ENCODE measurements at places on chromosomes 1 and 21. TPM values are rescaled to one million over a fixed set of nuclear protein-coding genes. Genes with fewer than 3 reads are reported as not detected.

DNA sequence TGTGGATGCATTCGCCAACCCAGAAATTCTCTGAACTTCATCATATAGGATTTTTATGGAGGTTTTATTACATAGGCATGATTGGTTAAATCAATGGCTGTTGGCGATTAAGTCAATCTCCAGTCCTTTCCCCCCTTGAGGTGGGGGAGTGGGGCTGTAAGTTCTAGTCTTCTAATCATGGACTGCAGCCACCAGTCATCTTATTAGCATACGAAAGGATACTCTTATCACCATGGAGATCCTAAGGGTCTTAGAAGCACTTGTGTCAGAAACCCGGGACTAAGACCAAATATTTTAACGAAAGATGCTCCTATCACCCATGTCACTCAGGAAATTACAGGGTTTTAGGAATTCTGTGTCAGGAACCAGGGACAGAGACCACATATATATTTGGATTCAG is 36.3 kb downstream of the SDCCAG8 start:
- DNase-seq = no peak
- H3K4me1 ChIP-seq = peaks cover 17% of the 10 kb centered on the region
- H3K27ac ChIP-seq = no peak overlapping the region
- peaks cover 46% of the 10 kb centered on the region for H3K36me3 ChIP-seq
- H3K27me3 ChIP-seq = no peaks in the 10 kb centered on the region

GRCh38 chr1:168081373-168082007 is 55.2 kb downstream of the GPR161 start:
- H3K4me3 ChIP-seq = no peak overlapping the region
- no peaks in the 10 kb centered on the region for H3K27me3 ChIP-seq
- peaks cover 14% of the 10 kb centered on the region for H3K4me1 ChIP-seq
- peaks cover 2% of the 10 kb centered on the region for H3K36me3 ChIP-seq

GRCh38 chr1:154940651-154941194 is 4.2 kb upstream of the PMVK start:
- H3K27me3 ChIP-seq = no peaks in the 10 kb centered on the region
- peak overlapping the region; percentile 67 for H3K27ac ChIP-seq
- peaks cover 75% of the 10 kb centered on the region for H3K4me1 ChIP-seq
- peak overlapping the region; percentile 74 for H3K4me3 ChIP-seq

DNA sequence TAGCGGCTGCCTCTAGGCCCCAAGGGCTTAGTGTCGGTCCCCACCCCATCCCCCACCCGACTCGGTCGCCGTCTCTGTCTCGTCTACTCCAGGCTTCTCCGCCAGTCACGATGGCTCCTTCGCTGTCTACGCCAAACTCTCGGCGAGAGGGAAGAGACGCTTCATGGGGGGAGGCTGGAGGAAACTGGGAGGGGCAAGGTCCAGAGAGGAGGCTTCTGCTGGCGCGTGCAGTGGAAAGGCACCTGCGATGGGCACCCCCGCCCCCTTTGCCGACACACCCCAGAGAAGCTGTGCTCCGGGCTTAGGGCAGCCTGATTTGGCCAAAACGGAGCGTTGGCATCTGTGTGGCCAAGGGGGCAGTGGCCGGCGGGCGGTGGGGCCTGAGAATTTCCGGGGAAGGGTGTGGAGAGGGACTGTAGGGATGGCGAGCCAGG is 1.2 kb upstream of the CSMD2 start:
- peaks cover 5% of the 10 kb centered on the region for H3K4me1 ChIP-seq
- DNase-seq = no peak
- no peak overlapping the region for H3K27ac ChIP-seq
- H3K4me3 ChIP-seq = no peak overlapping the region
- H3K36me3 ChIP-seq = peaks cover 2% of the 10 kb centered on the region
- peaks cover 62% of the 10 kb centered on the region for H3K27me3 ChIP-seq

- no peak overlapping the region for H3K27ac ChIP-seq
- H3K4me1 ChIP-seq = no peaks in the 10 kb centered on the region
- no peaks in the 10 kb centered on the region for H3K36me3 ChIP-seq
- no peaks in the 10 kb centered on the region for H3K27me3 ChIP-seq
Measured at GRCh38 chr1:95578462-95578861, 344.5 kb downstream of the RWDD3 start.

GRCh38 chr1:19664453-19665185 is at the start of gene HTR6:
Gene HTR6, plus strand, starts transcription at chr1:19664875. Its CDS starts 879 bp downstream, at chr1:19665754.
- no peaks in the 10 kb centered on the region for H3K36me3 ChIP-seq
- H3K27ac ChIP-seq = no peak within 1 kb of the TSS
- H3K27me3 ChIP-seq = peaks cover 40% of the 10 kb centered on the region
- H3K4me1 ChIP-seq = peaks cover 3% of the 10 kb centered on the region
- DNase-seq = peak; percentile 52

DNA sequence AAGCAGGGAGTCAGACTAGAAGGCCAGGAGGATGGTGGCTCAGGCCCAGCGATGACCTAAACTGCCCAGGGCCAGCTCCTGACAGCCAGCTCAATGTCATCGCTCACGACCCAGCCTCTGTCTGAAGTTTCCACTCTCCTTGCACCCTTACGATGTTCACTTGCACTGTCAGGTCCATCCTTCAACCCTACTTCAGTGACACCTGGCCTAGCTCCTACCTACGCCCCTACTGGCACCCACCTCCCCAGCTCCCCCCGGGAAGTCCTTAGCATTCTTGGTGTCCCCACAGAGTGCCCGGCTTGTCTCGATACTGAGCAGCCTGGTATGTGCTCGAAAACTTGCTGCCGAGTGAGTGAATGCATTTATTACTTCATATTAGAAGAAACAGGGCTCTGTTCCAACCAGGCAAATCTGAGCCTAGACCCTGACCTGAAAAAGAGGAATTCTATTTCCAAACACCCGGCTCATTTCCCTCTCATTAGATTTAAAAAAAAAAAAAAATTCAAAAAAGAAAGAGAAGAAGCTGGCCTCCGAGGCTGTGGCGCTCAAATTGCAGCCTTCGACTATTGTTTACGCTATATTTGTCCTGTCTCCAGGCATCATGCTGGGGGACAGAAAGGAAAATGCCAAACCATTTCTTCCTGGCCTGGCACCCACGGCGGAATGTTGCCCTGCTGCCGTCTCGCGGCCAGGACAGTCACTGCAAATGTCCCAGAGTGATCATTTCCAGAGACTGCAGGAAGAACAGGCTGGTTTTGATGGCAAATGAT is 29.8 kb upstream of the LRRC38 start:
- H3K27me3 ChIP-seq = peaks cover 6% of the 10 kb centered on the region
- no peaks in the 10 kb centered on the region for H3K36me3 ChIP-seq
- no peak overlapping the region for H3K27ac ChIP-seq
- no peaks in the 10 kb centered on the region for H3K4me1 ChIP-seq
- no peak overlapping the region for H3K4me3 ChIP-seq

DNA sequence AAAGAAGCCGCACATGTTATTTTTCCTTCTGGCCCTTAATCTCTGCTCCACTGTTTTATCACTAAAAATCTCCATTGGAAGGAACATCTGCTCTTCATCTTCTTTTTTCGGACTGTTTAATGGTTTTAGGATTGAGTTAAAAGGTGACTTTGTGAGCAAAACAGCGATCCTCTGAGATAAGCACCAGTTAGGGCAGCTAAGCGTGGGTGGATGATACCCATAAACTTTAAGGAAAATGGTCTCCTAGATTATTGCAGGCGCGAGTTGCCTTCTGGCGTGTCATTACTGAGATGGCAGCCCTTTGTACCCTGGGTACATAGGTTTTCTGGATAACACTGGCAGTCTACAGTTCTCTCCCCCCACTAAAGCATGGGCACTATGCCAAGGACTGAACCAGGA is 44.0 kb upstream of the HMGB4 start:
- H3K36me3 ChIP-seq = no peaks in the 10 kb centered on the region
- DNase-seq = no peak
- H3K27me3 ChIP-seq = peaks cover 6% of the 10 kb centered on the region

GRCh38 chr1:6666696-6667095 is 34.9 kb downstream of the DNAJC11 start:
- peaks cover 2% of the 10 kb centered on the region for H3K36me3 ChIP-seq
- no peak for DNase-seq
- H3K27ac ChIP-seq = no peak overlapping the region
- H3K4me1 ChIP-seq = no peaks in the 10 kb centered on the region
- H3K27me3 ChIP-seq = no peaks in the 10 kb centered on the region
- H3K4me3 ChIP-seq = no peak overlapping the region

DNA sequence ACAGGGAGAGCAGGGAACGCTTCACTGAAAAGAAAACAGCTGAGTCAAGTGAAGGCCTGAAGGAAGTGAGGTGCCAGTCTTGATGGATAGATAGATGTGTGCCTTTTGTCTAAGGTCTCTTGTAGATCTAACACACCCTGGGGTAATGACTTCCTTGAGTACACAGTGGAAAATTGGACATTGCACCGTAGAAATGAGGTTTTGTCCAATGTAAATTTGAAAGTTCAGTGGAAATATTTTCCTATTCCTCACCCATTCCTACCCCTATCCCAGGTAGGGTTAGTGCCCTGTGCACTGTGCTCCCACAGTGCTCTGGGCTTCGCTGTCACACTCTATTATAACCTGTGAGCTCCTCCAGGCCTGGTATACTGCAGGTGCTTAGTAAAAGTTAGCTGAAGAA is 24.3 kb downstream of the ZMYND12 start:
- H3K27me3 ChIP-seq = no peaks in the 10 kb centered on the region
- H3K36me3 ChIP-seq = no peaks in the 10 kb centered on the region
- no peak overlapping the region for H3K27ac ChIP-seq
- H3K4me1 ChIP-seq = no peaks in the 10 kb centered on the region
- DNase-seq = no peak

- H3K27ac ChIP-seq = no peak overlapping the region
- no peak overlapping the region for H3K4me3 ChIP-seq
- no peak for DNase-seq
Measured at GRCh38 chr1:152761609-152762213, 3.9 kb downstream of the KPRP start.

GRCh38 chr21:33402001-33402979 is 923 bp upstream of the IFNGR2 start:
- no peak for DNase-seq
- peaks cover 6% of the 10 kb centered on the region for H3K27me3 ChIP-seq
- peak overlapping the region; percentile 56 for H3K4me3 ChIP-seq
- H3K4me1 ChIP-seq = peaks cover 41% of the 10 kb centered on the region

DNA sequence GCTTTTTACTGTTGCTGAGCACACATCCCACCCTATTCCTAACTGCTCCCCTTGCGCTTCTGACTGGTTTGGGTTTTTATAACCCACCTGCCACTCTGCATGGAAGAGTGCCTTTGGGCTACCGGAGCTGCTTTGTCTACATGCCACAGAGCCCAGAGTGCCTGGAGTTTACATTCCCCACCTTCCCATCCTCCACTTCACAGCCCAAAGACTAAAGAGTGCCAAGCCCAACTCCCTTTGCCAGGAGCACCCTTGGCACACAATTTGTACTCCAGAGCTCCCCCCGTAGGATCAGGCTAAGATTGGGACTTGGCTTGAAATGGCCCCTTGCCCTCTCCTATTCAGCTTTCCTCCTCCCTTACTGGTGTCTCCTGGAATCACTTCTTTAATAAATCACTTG is 63.3 kb downstream of the LHX9 start:
- DNase-seq = no peak
- no peaks in the 10 kb centered on the region for H3K36me3 ChIP-seq
- no peak overlapping the region for H3K27ac ChIP-seq
- peaks cover 9% of the 10 kb centered on the region for H3K27me3 ChIP-seq
- H3K4me1 ChIP-seq = peaks cover 9% of the 10 kb centered on the region

GRCh38 chr1:23791516-23792047 is 637 bp downstream of the LYPLA2 start:
- H3K27me3 ChIP-seq = no peaks in the 10 kb centered on the region
- H3K27ac ChIP-seq = peak overlapping the region; percentile 98
- DNase-seq = peak; percentile 40
- H3K4me3 ChIP-seq = peak overlapping the region; percentile 94
- H3K4me1 ChIP-seq = peaks cover 29% of the 10 kb centered on the region

DNA sequence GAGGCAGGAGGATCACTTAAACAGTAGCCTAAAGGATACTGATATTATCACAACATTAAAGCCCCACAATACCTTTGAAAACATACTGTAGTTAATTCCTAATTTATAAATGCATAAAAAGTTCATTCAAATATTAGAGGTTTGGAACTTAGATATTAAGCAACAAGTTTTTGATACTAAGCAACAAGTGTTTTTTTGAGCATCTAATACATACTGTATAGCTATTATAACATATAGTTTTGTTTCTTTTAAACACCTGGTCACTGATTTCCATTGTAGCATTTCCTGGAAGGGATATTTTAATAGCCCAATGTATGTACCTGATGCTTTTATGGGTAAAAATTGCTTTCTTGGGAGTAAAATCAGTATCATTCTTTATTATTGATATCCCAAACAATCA is 4.5 kb downstream of the UHMK1 start:
- peaks cover 17% of the 10 kb centered on the region for H3K36me3 ChIP-seq
- no peak overlapping the region for H3K27ac ChIP-seq
- no peak for DNase-seq
- H3K27me3 ChIP-seq = no peaks in the 10 kb centered on the region
- no peak overlapping the region for H3K4me3 ChIP-seq

DNA sequence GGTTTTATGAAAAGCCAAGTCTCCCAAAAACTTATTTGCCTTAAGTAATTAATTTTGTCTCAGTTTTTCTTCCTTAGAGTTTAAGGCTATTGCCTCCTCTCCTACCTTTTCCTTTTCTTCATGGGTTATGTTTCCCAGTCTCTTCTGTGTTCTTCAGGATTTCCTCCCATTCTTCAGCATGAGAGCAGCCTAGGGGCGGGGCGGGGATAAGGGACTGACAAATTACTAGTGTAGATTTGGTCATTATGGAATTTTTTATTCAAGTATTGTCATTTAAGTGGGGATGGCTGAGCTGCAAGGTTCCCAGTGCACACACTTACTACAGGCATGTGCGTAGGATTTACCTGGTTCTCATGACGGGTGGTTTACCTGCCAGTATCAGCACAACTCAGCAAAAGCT is 35.2 kb upstream of the PIGV start:
- H3K27me3 ChIP-seq = no peaks in the 10 kb centered on the region
- peak overlapping the region; percentile 37 for H3K27ac ChIP-seq
- H3K36me3 ChIP-seq = peaks cover 2% of the 10 kb centered on the region
- DNase-seq = no peak
- peaks cover 60% of the 10 kb centered on the region for H3K4me1 ChIP-seq

DNA sequence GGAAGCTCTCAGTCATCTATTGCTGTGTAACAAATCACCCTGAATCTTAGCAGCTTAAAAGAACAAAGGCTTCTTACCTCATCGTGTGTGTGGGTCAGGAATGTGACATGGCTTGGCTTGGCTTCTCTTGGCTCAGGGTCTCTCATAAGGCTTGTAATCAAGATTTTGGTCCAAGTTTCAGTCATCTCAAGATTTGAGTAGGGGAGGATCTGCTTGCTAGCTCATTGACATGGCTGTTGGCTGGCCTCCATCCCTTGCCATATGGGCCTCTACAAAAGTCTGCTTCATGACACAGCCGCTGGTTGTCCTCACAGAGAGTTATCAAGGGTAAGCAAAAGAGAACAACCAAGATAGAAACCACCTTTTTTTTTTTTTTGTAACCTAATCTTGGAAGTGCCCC is 207.7 kb downstream of the PTPRC start:
- no peaks in the 10 kb centered on the region for H3K4me1 ChIP-seq
- no peak overlapping the region for H3K27ac ChIP-seq
- no peaks in the 10 kb centered on the region for H3K27me3 ChIP-seq
- no peak overlapping the region for H3K4me3 ChIP-seq

TTC39A gene
- 0.77 TPM for total RNA-seq

MSH4 gene
- 0.99 TPM for total RNA-seq

KCNK2 gene
- not detected for total RNA-seq

CD101 gene
- 2.0 TPM for total RNA-seq

BNIPL gene
- total RNA-seq = 2.8 TPM

OR2T29 gene
- not detected for total RNA-seq

KCNN3 gene
- 0.10 TPM for total RNA-seq

PROK1 gene
- 0.17 TPM for total RNA-seq

CELA3A gene
- total RNA-seq = not detected

THEM5 gene
- total RNA-seq = 0.25 TPM

TBX19 gene
- 7.2 TPM for total RNA-seq

TARS2 gene
- total RNA-seq = 66.4 TPM

AMY1A gene
- not detected for total RNA-seq

FMN2 gene
- not detected for total RNA-seq
